ENCODE measurements at places on chromosomes 2 and 18.
A peak's percentile ranks its signal among the peaks of the same experiment; 100 is the strongest.

DNA sequence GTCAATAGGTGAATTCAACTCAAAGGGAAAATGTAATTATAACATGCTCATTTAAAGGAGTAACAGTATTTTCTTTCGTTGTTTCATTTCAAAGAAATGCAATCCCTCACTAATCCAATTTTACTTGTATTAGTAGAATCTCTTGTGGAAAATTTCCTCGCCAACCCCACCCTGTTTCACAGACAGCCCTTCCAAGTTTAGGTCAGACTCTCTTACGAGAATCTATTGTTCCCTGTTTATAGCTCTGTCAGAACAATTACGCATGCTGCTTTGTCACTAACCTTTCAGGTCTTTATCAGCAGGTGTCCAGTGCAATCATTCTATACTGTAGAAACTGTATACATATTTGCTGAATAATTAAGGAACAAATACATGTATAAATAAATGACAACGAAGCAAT lies 657.8 kb upstream of the LINC00305 start:
- no peak for DNase-seq

GRCh38 chr2:128687565-128687964 lies 368.9 kb upstream of the HS6ST1 start:
- no peak for DNase-seq

DNA sequence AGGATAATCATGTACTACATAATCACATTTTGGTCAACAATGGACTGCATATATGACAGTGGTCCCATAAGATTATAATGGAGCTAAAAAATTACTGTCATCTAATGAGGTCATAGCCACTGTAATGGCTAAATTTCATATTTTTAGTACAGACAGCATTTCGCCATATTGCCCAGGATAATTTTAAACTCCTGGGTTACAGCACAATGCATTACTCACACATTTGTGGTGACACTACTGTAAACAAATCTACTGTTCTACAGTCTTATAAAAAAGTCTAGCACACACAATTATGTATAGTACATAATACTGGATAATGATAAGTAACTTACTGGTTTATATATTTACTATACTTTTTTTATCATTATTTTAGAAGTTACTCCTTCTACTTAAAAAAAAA lies 12.8 kb downstream of the EIF2AK2 start:
- no peak for DNase-seq

DNA sequence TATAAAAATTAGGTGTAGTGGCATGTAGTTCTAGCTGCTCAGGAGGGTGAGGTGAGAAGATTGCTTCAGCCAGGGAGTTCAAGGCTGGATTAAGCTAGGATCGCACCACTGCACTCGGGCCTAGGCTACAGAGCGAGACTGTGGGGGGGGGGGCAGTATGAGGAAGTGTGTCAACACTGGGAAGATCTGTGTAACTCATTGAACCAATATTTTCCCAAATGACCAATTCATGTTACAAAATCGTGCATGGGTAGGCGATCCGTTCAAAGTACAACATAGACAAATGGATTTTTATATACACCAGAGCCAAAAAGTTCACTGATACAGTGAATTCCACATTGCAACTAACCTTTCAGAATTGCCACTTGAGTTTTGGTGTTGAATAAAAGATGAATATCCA lies 8.1 kb downstream of the SMAD4 start:
- no peak for DNase-seq

- DNase-seq: no peak
Observed at GRCh38 chr2:173760553-173760952, 204.6 kb downstream of the SP3 start.

DNA sequence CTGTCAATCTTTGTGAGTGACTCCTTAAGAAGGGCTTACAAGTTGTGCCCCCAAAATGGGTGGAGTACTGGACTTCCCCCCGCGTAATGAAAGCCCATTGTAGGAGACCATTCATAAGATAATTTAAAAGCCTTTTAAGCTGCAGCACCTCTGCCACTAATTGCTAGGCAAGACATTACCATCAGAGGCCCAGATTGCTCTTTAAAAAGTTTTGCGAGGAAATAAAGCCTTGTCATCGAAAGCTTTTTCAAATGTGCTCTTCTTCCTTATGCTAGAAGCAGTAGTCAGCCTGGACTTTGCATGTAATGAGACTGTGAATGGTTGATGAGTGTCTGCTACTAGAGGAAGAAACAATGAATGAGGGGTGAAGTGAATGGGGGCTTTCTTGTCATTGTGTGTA lies 345.3 kb upstream of the CDH2 start:
- DNase-seq: no peak

- no peak for DNase-seq
Observed at GRCh38 chr2:20190876-20191713, 33.8 kb downstream of the SDC1 start.

- no peak for DNase-seq
Observed at GRCh38 chr2:240323601-240324291, 111.7 kb upstream of the GPC1 start.

- no peak for DNase-seq
Observed at GRCh38 chr2:15243762-15244161, 317.4 kb downstream of the NBAS start.

- DNase-seq: no peak
Observed at GRCh38 chr2:155947069-155947468, 385.5 kb downstream of the NR4A2 start.

DNA sequence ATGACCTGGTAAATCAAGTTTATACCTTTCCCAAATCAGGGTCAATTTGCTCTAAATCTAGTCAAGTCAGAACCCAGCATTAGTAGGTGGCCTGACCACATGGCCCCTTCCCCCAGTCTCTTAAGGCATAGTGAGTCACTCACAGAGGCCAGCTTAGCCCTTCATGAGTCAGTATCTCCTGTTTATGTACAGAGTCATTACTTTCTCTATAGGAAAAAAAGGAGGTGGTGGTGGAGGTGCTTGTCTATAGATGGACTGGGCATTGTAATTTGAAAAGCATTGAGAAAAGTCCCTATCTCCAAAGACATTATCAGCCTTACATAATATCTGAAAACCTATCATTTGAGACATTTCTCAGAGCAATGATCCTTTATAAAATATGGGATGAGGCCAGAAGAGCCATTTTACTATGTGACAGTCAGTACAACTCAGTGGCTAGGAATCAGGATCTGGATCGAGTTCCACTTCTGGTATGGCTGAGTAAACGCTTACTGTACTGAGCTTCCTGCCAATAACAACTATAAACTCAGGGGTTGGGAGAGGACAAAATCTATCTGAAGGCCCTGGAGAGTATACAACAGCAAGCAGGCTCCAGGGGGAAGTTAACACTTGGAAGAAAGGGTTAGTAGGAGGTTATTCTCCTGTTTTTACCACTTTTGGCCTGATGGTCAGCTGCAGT lies 22.5 kb upstream of the SIGLEC15 start:
- peak; percentile 84 for DNase-seq

DNA sequence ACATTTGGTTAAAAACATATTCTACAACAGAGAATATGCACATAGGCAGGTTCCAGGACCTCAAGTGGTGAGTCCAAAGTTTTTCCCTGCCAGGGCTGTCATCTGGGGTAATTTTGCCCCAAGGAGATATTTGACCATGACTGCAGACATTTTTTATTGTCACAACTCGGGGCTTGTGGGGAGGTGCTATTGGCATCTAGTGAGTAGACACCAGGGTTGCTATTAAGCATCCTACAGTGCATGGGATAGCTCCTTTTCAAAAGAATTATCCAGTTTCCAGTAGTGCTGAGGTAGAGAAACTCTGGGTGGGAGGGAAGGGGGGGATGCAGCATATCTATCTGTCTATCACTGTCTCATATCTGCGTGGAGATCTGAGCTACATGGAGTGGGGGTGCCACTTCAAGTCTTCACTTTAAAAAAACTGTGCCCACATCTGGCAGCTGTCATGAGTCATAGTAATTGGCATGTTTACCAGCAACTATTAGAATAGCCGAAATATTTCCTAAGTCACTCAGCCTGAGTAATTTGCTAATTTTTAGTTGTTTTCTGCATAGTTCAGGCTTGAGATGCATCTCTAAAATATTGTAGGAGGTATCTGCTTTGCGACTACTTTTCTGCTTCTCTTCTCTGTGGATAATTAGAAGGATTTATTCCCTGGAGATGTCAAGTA lies 254.0 kb upstream of the RBMS1 start:
- no peak for DNase-seq

DNA sequence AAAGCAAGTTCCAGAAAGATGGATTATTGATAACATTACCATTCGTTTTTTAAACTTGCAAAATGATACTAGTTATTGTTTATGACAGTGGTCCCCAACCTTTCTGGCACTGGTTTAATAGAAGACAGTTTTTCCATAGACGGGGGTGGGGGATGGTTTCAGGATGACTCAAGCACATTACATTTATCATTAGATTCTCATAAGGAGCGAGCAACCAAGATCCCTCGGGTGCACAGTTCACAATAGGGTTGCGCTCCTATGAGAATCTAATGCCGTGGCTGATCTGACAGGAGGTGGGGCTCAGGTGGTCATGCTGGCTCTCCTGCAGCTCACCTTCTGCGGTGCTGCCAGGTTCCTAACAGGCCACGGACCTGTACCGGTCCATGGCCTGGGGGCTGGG lies 86.2 kb downstream of the BCL2 start:
- no peak for DNase-seq

DNA sequence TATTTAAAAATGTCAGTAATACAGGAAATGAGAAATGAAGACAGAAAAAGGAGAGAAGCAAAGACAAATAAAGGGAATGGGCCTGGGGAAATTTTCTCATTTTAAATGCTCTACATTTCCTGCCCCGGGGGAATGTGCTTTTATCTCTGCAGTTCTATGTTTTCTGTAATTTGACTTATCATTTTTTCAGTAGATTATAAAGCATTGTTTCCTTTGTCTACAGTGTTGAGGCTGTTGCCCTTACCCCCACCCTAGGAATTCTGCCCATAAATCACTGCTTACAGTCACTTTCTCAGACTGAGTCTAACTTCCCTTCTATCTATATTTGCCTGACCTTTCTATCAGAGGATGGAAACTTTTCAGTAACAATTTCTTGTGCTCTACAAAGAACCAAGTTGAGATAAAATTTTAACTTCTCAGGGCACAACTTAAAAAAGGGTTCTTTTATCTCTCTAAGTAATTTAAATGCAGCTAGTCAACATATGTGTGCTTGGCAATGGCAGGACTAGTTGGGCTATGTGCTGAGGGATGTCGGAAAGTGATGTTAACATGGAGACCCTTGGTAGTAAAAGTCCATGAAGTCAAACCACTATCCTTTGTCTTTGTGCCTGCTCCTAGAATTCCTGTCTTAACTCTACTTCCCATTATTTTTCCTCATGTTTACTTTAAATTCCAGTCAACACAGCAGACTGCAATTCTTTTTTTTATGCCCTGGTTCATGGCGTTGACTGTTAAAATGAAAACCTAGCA lies 146.5 kb upstream of the MMADHC start:
- DNase-seq: no peak

- no peak for DNase-seq
Observed at GRCh38 chr2:109513749-109514588, 99.8 kb downstream of the SEPTIN10 start.

DNA sequence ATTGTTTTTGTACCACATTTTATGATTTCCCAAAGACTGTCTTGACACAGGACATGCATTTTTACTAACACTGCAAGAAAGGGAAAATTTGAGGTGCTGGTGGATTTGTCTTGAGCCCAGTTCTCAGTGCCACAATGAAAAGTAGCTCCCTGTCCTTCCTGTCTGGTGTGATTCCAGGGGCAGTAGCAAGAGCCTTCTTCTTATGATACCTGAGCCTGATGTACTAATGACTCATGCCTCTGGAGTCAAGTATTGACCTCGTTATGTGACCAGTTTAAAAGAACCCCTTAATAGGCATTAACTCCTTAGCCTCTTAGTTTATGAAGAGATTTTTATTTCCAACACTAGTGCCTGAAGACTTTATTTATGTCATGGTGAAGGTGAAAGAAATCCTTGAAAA lies 728.6 kb downstream of the SLC4A3 start:
- DNase-seq: no peak

- DNase-seq: peak; percentile 24
Observed at GRCh38 chr2:71223767-71224333, 3.1 kb downstream of the PAIP2B start.

DNA sequence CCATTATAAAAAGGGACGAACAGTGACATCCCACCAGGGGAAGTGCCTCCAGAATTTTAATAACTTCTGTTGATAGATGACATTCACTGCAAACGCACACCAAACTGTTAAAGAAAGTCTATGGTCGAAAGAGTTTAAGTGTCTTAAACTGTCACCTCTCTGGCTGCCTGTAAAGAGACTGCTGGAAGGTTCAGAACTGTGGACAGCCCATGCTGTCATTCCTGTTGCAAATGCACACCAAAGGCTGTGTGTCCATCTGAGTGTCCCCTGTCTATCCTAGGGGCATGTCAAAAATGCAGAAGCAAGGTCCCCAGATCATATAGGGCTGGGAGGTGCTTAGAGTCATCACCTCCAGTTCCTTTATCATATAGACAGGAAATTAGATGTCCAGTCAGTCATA lies 171.8 kb downstream of the CYRIA start:
- DNase-seq: no peak

GRCh38 chr2:5976531-5977065 lies 284.4 kb downstream of the SOX11 start:
- no peak for DNase-seq

DNA sequence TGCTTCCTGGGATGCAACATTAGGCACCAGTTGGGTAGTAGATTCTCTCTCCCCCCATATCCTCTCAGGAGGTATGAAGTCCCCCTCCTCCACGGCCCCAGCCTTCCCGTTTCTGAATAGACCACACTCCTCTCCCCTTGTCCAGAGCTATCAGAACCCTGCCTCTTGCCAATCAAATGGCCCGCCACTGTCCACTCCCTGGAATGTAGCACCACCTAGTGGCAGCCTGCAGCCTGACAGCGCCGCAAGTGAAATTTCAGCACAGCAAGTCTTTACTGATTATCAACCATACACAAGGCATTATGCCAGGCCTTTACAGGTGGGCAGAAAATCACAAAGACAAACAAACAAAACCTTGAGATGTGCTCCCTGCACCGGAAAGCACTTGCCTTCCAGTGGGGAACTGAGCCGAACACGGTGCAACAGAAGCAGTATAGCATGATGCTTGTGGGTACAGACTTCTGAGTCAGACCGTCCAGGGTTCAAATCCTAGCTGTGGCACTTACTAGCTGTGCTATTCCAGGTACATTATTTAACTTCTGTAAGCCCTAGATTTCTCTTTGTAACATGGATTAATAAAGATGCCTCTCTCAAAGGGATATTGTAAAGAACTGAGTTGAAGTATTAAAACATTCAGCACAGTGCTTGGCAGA lies 174.0 kb downstream of the SMAD2 start:
- no peak for DNase-seq

DNA sequence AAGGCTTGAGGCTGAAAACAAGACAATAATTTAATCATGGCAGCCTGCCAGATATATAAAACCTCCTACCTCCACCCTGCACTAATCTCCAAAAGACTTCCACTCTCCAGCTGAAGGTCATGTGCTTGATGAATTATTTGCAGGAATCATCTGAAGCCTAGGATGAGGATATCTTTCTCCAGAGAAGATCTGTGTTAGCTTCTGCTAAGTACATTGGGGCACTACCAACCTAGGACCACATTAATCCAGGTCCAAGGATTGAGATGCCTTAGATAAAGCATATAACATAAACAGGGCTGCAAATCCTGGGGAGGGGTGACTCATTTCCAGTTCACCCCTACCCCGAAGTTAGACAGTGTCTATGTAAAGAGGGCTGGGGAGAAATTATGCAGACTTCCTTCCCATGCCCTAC lies 80.5 kb upstream of the FRZB start:
- DNase-seq: no peak

GRCh38 chr2:176872406-176872805 lies 340.2 kb upstream of the HNRNPA3 start:
- no peak for DNase-seq

All from Panc1 (cell line).